ENCODE measurements at places on chromosomes 13 and 19.
A peak's percentile ranks its signal among the peaks of the same experiment; 100 is the strongest.

DNA sequence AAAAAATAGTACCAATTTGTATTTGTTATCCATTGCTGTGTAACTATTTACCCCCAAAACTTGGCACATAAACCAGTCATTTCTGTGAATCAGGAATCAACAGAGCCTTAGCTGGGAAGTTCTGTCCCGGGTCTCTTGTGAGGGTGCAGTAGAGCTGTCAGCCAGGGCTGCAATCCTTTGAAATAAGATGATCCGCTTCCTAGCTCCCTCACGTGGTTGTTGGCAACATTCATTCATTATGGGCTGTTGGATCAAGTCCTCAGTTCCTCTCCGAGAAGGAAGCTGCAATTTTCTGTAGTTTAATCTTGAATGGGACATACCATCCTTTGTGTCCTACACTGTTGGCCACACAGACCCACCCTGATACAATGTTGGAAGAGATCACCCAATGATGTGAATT lies 277.2 kb downstream of the SUCLA2 start:
- no peak for DNase-seq

DNA sequence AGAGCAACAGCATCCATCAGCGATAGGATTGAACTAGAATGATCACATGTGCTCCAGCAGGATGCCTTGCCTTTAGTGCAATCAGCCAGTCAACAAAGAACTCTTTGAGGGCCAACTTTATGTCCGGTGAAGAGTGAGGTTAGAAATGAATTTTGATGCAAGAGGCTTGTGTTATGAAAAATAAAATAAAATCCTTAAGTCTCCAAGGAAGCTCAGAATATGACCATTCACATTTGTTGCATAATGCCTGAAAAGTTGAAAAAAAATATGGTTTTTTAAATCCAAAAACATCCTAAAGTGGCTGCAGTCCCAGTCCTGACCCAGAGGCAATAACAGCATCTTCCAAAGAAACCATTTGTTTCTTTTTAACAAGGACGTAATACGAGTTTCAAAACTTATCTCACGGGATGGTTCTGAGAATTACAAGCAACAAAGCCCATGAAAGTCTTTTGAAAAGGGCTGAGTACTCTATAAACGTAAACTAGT lies 61.3 kb downstream of the DCLK1 start:
- DNase-seq: no peak

DNA sequence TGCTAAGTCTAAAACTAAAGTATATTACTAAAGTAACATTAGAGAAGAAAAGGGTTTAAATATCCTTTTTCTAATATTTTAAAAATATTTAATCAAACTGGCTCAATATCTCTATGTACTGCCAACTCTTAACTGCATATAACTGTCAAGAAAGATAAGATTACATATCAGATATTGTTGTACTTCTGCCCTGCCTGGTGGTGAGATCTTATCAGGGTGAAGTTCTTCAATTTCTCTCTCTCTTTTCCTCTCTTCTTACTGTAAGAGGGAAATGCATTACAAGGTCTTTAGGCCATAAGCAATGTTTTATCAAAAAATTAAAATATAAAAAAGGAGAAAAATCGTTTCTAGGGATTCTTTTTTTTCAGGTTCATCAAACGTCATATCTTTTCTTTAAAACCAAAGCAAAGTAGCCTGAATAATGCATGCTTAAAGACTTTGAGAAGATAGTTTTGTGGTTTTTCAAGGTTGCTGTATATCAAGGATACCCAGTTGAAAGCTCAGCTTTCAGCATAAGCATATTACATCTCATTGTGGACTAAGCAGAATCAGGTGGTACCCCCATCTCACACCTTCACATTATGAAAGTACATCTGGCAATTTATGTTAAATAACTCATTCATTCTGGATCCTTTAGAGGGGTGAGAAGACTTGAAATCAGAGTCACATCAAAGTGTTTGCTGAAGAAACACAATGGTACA lies 1625.7 kb upstream of the SLC10A2 start:
- no peak for DNase-seq

GRCh38 chr13:50626101-50626547 lies 217.4 kb downstream of the DLEU7 start:
- DNase-seq: no peak

DNA sequence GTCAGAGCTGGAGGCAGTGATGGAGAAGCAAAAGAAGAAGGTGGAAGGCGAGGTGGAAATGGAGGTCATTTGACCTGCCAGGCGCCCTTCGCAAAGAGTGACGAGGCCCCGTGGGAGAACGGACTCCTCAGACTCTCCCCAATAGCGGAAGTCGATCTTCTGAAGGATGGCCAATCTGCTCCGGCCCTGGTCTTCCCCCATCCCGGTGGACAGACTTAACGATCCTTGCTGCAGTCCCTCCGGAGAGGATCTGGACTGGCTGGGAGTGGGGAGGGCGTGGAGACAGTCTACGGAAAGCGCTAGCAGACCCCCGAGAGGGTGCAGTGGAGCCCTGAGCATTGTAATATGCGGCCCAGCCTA lies 11.9 kb downstream of the EPS8L1 start:
- no peak for DNase-seq

- no peak for DNase-seq
Observed at GRCh38 chr19:7494416-7495098, 5.7 kb upstream of the PEX11G start.

GRCh38 chr19:41223431-41224234 lies 4.6 kb downstream of the AXL start:
- DNase-seq: no peak

- DNase-seq: peak; percentile 75
Observed at GRCh38 chr19:52237771-52238400, 31.5 kb upstream of the ZNF766 start.

DNA sequence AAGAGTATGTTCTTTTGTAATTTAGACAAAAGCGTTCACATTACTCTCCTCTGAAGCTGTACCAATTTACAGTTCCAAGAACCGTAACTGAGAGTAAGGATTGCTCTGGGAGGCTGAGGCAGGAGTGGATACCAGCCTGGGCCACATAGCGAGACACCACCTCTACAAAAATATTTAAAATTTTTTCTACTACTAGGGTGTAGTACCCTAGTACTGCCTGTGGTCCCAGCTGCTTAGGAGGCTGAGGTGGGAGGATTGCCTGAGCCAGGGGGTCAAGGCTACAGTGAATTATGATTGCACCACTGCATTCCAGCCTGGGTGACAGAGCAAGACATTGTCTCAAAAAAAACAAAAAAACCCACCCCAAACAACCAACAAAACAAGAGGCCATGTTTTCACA lies 12.1 kb upstream of the CYP2A6 start:
- no peak for DNase-seq

- DNase-seq: peak; percentile 71
Observed at GRCh38 chr19:55283548-55284377, at the start of gene BRSK1. Gene BRSK1 (plus strand): TSS chr19:55283997. CDS start chr19:55284443, 446 bp downstream.

GRCh38 chr13:100334214-100334613 lies 245.3 kb downstream of the PCCA start:
- DNase-seq: no peak

DNA sequence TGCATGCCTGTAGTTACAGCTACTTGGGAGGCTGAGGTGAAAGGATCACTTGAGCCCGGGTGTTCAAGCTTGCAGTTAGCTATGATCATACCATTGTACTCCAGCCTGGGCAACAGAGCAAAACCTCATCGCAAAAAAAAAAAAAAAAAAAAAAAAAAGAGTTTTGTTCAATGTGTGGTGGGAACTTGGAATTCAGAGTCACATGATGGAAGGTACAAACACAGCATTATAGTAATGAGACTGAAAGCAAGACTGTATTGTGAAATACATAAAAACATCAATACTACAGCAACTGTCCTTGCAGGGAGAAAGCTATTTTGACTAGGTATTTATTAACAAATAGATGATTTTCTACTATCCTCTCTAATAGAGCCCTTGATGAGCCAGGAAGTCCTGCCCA lies 393.2 kb downstream of the DLEU7 start:
- DNase-seq: no peak

DNA sequence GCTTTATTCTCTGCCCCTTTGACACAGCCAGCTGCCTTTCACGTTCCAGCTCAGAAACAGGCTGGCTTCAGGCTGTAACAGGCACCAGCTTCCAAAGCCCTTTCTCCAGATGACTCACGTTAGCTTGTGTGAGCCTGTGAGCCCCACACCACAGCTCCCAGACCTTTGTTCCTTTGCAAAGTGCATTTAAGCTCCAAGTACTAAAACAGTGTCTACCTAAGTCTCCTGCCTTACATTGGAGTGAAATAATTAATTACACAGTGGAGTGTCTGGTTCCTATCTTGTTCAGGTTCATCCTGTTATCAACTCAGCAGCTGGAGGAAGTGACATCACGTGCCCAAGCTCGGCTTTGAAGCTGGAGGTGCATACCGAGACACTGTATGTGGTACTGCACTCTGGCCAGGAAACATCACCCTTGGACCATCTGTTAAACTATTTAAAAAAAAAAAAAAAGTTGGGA lies 475.8 kb downstream of the FOXO1 start:
- DNase-seq: peak; percentile 73

GRCh38 chr19:5089283-5089682 lies 120.4 kb downstream of the KDM4B start:
- DNase-seq: no peak

GRCh38 chr19:22832031-22832762 lies at the start of gene ZNF723:
Gene ZNF723 (plus strand): TSS chr19:22832291. CDS start chr19:22832380, 89 bp downstream.
- no peak for DNase-seq
